Ureter (tissue), 1 donor: ENCODE measurements at places on chromosomes 7 and 10. TPM values are rescaled to one million over a fixed set of nuclear protein-coding genes. Genes with fewer than 3 reads are reported as not detected.

The CALML3 gene
- total RNA-seq, result not detected

The TCTN3 gene
- 53.8 TPM for total RNA-seq

The KCND2 gene
- 4.9 TPM for total RNA-seq

The TACR2 gene
- 5.6 TPM for total RNA-seq

The SFMBT2 gene
- total RNA-seq, result 20.3 TPM

The RELN gene
- 1.5 TPM for total RNA-seq

The TEX47 gene
- total RNA-seq, result not detected

The IL2RA gene
- 2.2 TPM for total RNA-seq

The FAM25G gene
- not detected for total RNA-seq

The PON3 gene
- 5.5 TPM for total RNA-seq

The ZNF853 gene
- 9.4 TPM for total RNA-seq

The PITX3 gene
- total RNA-seq, result not detected

The PDE1C gene
- 12.2 TPM for total RNA-seq

DNA sequence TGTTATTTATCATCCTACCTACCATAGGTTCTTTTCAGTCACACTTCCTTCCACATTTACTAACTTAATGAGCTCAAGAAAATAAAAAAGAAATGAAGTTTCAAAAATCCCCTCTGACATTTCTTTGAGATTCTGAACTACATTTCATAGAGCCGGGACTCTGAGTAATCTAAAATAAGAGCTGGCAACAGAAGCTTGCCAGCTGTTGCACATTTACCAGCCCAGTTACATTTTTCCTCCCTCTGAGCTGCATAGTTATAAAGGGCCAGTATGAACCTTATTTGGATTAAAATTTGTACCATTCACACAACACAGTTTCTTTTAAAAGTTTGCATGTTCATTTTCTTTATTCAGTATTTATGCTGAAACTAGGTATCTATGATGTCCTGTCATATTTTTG lies 119.5 kb upstream of the CAV2 start:
- no peak for DNase-seq

DNA sequence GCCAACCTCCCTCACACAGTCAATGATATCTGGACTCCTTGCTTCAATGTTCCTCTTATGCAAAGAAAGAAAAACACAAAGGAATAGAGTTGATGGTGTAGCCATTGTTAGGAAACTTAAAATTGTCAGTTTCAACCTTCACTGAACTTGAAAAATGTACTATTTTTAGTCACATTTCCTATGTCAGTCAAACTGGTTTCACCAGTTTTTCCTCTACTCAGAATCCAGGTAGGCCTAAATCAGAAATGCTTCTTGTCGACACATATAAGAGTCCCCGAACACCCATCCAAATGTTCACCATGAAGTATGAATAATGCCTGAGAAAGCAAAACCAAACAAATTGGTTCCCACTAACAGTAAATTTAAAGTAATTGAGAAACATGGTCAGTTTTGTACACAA lies 42.4 kb upstream of the ZMYND11 start:
- DNase-seq, result no peak

- DNase-seq, result no peak
These were observed 244.2 kb downstream of the POU6F2 start for GRCh38 chr7:39221901-39222300.

DNA sequence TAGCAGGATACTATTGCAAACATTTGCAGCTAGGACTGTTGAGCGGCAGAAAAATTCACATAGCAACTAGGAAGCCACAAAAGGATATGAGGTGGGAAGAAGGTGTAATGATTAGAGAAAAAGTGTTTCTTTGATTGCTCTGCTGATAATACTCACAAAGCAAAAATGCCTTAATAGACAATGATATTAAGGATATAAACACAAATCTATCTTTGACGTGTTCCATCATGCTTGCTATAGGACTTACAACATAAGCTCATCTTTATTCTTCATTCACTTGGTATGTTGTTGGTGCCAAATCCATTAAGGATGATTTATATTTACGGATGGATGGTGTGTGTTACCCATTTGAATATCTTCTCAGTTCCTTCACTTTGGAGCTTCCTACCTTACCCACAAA lies 309.3 kb downstream of the GPR37 start:
- DNase-seq, result no peak

- no peak for DNase-seq
These were observed 173.5 kb upstream of the SEMA3A start for GRCh38 chr7:84368122-84368521.

DNA sequence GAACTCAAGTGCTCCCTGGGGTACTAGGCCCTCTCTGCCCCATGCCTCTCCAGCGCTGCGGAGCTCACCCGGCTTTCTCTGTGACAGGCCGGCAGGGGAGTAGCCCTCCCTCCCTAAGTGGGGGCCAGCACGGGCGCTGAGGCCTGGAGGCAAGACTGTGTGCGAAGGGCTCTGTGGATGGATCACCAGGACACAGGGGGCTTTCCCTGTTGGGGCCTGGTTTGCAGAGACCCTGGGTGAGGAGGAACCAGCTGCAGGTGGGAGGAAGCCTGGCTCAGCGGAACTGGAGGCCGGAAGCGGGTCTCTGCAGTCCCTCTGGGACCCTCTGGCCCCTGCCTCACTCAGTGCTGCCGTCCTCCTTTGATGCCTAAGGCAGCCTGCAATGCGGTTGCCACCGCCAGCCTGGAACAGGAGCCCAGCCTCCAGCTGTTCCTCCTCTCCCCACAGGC lies 106.0 kb downstream of the CYTH3 start:
- no peak for DNase-seq

- no peak for DNase-seq
These were observed 6.0 kb downstream of the ZMIZ1 start for GRCh38 chr10:79074732-79075131.

DNA sequence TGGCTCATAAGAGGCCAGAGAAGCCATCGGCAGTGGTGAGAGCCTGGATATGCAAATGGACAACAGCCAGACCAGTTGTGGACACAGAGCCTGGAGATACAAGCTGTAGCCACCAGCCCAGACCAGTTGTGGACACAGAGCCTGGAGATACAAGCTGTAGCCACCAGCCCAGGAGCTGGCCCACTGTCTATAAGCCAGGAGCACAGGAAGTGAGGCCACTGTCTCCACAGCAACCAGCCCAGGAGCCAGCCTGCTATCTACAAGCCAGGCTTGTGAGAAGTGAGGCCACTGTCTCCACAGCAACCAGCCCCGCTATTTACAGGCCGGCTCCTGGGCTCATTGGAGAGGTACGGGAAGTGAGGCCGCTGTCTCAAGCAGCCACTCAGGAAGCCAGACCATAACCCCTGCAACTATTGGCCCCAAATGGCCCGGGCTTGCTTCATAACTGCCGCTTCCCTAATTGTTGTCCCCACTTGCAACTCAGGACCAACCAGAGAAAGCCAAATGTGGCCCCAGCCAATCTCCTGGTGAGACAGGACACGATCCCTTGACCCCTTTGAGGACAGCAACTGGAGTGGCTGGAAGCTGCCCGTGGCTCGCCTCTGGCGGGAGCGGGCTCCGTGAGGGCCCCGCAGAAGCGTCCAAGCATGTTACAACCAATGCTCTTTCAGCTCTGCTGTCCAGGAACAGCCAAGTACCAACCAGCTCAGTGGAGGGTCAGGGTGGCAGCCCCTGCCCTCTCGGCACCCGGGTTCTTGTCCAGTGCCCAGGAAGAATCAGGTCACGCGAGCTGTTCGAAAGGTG lies 44.1 kb upstream of the CNPY1 start:
- no peak for DNase-seq

DNA sequence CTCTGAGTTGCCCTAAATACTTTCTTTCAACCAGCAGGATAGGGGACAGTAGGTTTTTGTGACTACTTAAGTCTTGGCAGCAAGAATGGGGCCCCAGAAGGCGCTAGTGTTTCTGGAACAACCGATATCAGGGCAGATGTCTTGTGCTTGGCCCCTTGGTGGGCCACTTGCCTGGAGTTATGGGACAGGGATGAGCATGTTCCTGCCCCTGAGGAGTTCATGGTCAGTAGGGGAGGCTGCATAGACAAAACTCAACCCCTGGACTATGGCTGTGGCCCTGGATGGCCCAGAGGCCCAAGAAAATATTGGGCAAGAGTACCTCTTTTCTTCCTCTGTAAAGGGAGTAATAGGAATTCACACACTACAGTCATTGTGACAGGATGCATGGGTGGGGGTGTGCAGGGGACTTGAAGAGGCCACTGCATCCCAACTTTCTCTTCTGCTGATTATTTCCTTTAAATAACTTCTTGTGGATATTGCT lies 57.7 kb upstream of the IGFBP3 start:
- no peak for DNase-seq

- no peak for DNase-seq
These were observed 73.2 kb downstream of the PARP12 start for GRCh38 chr7:139989366-139990141.

GRCh38 chr7:95472581-95473161 lies 13.1 kb upstream of the ASB4 start:
- DNase-seq, result no peak

- DNase-seq, result no peak
These were observed 24.4 kb upstream of the PWWP2B start for GRCh38 chr10:132372516-132373095.

- no peak for DNase-seq
These were observed 17.1 kb downstream of the OGDHL start for GRCh38 chr10:49744924-49745605.

- no peak for DNase-seq
These were observed 130.3 kb downstream of the HECW1 start for GRCh38 chr7:43242628-43243255.

GRCh38 chr10:47408606-47409005 lies 24.5 kb upstream of the ZNF488 start:
- no peak for DNase-seq

GRCh38 chr7:2496375-2496774 lies 20.2 kb upstream of the GRIFIN start:
- no peak for DNase-seq

- DNase-seq, result no peak
These were observed 8.1 kb downstream of the MYL10 start for GRCh38 chr7:101620991-101621390.

DNA sequence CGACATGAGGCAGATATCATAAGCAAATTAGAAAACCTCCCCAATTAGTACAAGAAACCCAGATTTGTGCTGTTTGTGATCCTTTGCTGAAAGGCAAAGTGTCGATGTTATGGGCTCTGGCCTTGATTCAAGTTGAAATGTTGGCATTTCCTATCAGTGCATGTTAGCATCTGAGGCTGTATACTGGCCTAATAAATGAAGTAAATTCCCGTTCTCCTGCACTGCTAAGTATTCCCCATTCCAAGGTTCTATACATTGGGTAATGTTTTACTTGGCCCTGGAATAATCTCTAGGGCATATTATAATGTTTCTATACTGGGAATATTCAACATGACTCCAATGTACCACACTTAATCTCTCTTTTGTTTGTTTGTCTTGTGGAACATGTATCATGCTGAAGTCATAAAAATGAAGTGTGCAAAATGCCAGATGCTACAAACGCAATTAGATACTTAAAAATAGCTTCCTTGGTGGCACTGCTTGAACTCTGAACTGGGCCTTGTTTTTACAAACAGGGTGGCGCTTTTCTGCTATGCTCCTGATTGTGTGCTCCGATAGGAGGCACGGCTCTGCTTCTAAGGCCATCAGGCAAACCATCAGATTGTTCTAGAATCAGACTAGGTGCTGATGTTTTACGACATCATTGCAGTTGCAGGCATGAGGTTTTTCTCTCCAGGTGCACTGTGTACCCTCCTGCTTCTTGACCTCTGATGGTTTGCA lies 156.7 kb upstream of the TCF7L2 start:
- DNase-seq, result peak; percentile 35

DNA sequence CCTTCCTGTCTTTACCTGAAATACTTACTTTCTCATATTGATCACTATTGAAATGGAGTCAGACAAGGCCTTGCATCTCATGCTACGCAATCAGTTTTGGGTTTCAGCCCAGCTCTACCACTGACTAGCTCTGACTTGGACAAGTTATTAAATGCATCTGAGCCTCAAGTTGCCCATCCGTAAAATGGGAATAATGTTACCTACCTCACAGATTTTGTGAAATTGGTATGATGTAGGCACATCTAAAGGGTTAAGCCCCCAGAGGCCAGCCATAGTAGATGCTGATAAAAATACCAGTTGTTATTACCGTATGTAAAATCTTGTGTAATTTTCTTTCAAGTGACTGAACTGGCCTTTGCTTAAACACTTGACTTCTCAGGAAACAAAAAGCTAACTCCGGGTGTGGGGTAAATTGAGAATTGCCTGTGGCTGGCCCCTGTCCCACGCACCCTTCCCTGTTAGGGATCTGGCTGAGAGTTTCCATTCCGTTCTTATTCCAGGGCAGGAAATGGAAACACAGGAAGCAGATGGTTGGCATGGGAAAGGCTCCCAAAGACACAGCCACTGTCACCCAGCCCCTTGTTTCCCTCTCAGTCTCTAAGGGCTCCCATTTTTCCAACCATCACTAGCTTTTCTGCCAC lies 7.5 kb downstream of the DUSP5 start:
- no peak for DNase-seq

- no peak for DNase-seq
These were observed 34.5 kb downstream of the SMURF1 start for GRCh38 chr7:99109108-99110051.

- no peak for DNase-seq
These were observed 200.5 kb downstream of the TCERG1L start for GRCh38 chr10:131111007-131111406.

GRCh38 chr10:112208292-112208691 lies 24.7 kb upstream of the GPAM start:
- no peak for DNase-seq

GRCh38 chr10:126041804-126042231 lies 145.5 kb downstream of the FANK1 start:
- DNase-seq, result peak; percentile 87

DNA sequence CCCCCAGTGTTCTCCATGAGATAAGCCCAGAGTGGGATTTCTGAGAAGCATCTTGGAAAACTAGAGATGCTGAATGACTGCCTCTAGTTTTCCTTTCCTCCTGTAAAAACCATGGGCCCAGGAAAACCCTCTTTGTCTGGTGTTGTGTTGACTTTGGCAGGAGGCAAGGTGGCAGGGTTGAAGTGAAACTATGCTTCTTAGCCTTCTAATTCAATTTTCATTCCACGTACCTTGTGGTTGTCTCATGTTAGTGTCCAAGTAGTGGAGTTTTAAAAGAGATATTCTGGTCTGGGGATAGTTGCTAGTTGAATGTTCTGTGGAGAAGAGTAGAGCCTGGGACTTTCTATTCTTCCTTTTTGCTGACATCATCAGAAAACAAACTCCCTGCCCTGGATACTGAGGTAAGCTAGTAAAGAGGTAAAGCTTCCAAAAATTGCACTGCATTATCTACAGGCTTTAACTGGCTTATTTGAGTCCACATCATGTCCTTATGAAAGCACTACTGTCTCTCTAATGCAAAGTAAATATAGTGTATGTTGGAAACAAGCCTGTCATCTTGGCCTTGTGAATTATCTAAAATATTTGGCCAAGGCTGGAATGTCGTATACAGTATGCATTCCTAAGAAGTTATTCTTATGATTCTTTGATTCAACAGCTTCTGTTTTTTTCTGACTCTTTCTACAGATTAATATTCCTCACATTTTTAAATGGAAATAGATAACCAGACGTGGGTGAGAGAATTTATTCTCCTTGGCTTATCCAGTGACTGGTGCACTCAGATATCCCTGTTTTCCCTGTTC lies at the start of gene OR2F2:
Gene OR2F2 (plus strand): TSS at position 708 of the 800 bp plus-strand sequence. CDS start 0 bp downstream, at position 708.
- DNase-seq, result no peak

DNA sequence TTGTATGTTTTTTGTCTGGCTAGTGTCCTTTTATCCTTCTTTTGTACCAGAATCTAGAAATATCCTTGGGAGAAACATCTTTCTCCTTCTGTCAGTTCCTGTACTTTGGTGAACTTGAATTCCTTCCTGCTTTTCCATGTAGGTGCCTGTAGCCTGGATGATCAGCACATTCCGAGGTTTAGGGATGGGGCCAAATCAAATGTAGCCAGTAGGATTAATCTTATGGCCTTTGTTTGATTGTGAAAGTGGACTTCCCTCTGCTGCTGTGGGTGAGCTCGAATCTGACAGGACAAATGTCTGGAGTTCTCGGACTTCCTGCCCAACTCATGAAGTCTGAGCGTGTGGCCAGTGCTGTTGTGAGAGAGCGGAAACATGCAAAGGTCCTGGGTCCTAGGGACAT lies 33.2 kb upstream of the NAMPT start:
- DNase-seq, result no peak
